ENCODE measurements at places on chromosomes 2 and 18. TPM values are rescaled to one million over a fixed set of nuclear protein-coding genes. Genes with fewer than 3 reads are reported as not detected.
A peak's percentile ranks its signal among the peaks of the same experiment; 100 is the strongest.

DNA sequence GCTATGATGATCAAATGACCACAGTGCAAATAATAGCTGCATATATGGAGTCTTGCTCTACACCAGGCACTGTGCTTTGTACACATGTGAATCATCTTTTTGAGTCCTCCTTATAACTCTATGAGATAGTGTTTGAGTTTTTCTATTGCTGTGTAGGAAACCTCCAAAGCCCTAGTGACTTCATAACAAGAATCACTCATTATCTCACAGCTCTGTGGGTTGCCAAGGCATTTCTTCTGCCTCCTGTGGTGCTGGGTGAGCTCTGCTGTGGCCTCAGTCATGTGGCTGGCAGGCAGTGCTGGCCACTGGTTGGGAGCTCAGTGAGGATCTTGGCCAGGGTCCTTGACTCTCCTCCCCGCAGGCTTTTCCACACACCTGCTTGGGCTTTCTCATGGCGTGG lies 153.4 kb downstream of the CAPN13 start:
- no peaks in the 10 kb centered on the region for H3K4me1 ChIP-seq
- H3K27ac ChIP-seq, result no peak overlapping the region
- no peaks in the 10 kb centered on the region for H3K36me3 ChIP-seq
- no peak overlapping the region for H3K4me3 ChIP-seq

GRCh38 chr2:52112141-52112540 lies 1080.2 kb upstream of the NRXN1 start:
- no peaks in the 10 kb centered on the region for H3K27me3 ChIP-seq
- H3K4me3 ChIP-seq, result no peak overlapping the region
- 0 out of 2 replicates have a peak, but pooled peaks cover 4% of the 10 kb centered on the region for H3K4me1 ChIP-seq
- H3K27ac ChIP-seq, result no peak overlapping the region

The UGT1A10 gene
- total RNA-seq, result not detected

DNA sequence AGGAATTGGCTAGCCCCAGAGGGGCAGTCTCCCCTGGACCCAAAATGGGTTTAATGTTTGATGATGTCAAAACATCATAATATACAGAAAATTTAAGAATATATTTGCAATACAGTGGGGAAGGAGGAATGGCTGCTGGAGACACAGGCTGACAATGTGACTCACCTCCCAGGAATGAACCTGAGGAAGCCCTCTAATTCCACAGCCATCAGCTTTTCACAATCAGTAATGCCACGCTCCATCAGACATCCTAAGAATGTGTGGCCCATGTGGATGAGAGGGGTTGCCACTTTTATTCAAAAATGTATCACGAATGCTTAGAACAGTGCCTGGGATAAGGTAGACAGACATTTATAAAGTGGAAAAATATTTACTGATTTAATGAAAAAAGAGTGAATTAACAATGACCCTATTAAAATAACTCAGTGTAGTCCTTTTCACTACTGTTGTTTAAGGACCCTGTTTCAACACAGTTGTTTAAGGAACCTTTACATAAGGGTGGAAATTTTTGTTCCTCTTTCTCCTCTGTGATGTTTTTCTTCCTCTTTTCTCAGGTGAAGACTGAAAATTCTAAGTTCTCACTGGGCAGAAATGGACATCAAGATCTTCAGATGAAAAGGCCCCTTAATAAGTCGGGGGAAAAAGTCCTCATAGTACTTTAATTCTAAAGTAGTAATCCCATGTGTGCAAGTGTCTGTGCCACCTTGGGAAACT lies 17.5 kb upstream of the TMEM163 start:
- H3K27me3 ChIP-seq, result no peaks in the 10 kb centered on the region
- H3K4me1 ChIP-seq, result peaks cover 31% of the 10 kb centered on the region
- H3K36me3 ChIP-seq, result no peaks in the 10 kb centered on the region
- H3K4me3 ChIP-seq, result no peak overlapping the region
- no peak overlapping the region for H3K27ac ChIP-seq
- DNase-seq, result peak; percentile 78

The PROM2 gene
- 147 TPM for total RNA-seq

The PLEK gene
- total RNA-seq, result not detected

All from PC-9 (cell line).